ENCODE measurements at places on chromosomes 13 and 19.

- DNase-seq, result no peak
These were observed 3.0 kb downstream of the ABCA7 start for GRCh38 chr19:1042689-1043511.

- no peak for DNase-seq
These were observed 97.3 kb upstream of the SOX1 start for GRCh38 chr13:111969551-111970135.

DNA sequence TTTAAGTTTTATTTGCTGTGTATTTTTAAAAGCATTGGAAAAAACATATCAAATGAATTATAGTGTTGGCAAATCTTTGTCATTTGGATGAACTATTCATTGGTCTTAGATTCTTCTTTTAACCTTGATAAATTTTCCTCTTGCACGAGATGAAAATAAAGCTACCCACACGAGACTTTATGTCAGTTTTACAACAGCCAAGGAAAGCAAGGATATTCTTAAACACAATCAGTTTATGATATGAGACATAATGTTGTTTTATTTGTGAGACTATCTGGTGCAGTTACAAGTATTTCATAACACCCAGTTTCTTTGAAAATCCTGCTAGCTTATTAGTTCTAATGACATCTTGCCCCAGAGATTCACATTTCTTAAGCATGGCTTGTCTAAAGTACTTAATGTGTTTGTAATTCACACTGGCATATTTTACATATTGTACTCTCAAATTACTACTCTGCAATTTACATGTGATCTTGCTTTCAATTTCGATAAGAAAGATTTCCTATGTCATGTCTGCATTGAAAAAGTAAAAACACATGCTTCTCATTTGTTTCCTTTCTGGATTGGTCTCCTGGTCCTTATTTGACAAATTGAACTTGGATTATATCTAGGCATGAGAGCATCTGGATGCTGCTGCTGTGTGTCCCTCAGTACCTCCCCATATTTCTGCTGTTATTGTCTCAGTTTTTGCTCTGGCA, 955.5 kb upstream of the PCDH9 start:
- DNase-seq, result no peak

DNA sequence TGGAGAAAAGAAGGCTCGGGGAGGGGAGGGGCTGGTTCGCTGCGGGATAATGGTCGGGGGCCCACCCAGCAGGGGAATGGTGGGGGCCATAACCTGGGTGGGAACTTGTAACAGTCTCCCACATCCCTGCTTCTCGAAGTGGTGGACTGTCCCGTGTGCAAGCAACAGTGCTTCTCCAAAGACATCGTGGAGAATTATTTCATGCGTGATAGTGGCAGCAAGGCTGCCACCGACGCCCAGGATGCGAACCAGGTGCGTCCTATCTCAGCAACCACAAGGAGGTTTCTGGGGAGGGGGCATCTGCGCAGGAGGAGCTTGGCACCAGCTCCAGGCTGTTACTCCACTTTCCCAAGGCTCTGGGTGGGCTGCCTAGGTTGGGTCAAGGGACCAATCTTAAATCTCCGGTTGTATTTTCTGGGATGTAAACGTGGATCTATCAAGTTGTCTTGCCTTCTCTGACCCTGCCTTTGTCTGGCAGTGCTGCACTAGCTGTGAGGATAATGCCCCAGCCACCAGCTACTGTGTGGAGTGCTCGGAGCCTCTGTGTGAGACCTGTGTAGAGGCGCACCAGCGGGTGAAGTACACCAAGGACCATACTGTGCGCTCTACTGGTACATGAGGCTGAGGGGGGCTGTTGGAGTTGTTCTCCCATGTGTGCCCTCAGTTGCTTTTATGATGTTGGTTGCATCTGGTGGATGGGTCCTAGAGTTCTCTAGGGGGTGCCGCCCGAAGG, 1.6 kb downstream of the TRIM28 start:
- DNase-seq, result no peak

DNA sequence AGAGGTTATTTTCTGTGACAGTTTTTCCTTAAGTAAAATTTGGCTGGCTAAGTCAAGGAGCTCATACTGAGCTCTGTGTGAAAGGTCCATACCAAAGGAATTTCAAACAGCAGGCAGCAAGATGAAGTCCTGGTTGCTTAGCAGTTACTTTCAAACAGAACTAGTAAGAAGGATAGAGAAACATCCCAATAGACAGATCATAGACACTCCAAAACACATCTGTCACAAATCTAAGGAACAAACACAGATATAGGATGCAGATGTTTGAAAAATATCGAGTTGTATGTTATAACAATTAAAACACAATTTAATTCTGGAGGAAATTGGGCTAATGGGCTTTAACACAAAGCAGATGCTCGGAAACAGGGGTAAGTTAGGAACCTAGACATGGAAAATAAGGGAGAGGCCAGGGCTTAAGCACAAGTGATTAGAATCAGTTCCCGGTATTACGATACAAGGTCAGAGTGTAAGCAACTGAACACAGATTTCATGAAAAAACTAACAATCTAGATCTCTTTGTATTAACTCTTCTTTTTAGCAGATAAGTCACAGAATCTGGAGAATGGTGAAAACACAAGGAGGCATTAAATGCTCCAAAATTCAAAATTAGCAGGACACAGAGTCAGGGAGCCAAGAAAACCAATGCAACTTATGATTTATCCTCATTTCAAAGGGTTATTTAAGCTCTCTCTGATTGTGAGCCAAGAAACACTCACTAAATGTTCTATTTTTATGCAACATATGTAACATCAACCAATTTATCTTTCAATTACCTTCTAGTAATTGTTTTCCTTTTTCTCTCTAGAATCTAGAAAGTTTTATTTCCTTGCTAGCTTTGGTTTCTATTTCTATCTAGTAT, 1992.9 kb upstream of the PCDH20 start:
- DNase-seq, result no peak

DNA sequence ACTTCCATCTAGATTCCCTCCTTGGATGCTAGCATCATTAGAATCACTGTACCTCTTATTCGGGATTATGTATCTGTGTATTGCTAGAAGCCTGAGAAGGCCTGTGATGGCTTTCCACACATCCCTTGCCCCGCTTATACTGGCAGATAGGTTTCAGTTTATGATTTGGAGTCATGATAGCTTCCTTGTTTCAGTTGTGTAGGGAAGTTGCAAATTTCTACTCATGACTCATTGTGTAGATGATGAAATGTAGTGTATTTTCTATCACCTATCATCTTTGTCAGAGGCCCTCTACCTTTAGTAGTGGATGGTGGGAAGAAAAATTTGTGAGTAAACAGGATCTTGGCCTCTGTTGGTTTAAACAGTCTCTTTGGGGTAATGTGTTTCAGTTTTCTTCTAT, 165.2 kb downstream of the GGACT start:
- no peak for DNase-seq

- no peak for DNase-seq
These were observed 4.0 kb downstream of the SHISA7 start for GRCh38 chr19:55439052-55439451.

GRCh38 chr19:13033244-13033643, 38.0 kb downstream of the NFIX start:
- DNase-seq, result no peak

GRCh38 chr13:40255551-40255950, 410.9 kb downstream of the FOXO1 start:
- no peak for DNase-seq

DNA sequence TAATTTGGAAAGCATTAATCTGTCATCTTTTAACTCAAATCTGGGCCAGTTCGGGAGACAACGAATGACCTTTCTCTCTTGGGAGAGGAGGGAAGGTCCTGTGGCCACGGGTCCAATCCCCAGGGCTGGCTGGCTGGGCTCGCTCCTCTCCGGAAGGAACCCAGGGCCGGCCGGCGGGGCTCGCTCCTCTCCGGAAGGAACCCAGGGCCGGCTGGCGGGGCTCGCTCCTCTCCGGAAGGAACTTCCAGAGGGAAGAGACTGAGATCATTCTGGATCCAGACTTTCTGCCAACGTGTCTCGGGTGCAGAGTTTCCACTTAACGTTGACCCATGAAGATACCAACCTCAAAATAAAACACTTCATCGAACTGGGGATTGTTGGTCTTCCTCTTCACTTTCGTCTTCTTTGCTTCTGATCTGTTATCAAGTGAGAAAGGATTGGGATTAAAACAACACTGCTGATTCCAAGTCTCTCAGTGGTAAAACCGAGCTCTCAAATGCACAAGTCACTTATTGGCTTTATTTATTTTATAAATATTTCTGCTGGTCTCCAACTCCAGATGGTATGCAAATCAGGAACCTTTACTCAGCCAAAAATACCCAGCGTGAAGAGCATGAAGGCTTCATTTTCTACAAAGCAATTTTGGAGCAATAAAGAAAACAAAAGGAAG, 53.3 kb upstream of the C13orf46 start:
- no peak for DNase-seq

GRCh38 chr19:48624791-48625723, 5.8 kb downstream of the SPHK2 start:
- DNase-seq, result no peak

DNA sequence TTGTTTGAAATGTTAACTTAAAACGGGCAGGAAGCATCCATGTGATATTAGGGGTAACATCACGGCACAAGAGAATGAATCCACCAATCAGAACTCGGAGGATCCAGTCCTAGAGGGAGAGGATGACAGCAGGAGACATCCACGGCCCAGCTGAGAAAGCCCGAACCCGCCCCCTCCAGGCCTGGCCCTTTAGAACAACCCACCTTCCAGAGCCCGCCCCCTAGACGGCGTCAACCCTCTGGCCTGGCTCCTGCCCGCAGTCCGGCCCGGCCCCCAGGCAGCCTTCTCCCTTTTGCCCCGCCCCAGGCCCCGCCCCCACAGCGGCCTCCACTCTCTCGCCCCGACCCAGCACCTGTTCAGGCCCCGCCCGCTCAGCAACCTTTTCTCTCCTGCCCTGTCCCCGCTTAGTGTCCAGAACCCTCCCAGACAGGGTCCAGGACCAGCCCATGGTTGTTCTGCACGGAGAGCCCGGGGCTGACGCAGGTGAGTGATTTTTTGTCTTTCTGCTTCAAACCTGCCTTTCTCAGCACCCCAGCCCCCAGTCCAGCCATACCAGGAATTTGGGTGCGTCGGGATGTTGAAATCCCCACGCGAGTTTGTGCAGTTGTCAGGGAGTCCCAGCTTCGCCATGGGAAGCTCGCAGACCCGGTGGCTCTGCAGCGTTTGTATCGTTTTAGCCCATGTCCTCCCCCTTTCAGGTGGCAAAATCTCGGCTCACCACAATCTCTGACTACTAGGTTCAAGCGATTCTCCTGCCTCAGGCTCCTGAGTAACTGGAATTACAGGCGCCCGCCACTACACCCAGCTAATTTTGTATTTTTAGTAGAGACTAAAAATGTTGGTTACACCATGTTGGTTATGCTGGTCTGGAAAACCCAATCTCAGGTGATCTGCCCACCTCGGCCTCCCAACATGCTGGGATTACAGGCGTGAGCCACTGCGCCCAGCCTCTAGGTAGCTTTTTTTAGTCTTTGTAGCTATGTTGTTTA, 16.1 kb downstream of the ZNF816 start:
- no peak for DNase-seq

DNA sequence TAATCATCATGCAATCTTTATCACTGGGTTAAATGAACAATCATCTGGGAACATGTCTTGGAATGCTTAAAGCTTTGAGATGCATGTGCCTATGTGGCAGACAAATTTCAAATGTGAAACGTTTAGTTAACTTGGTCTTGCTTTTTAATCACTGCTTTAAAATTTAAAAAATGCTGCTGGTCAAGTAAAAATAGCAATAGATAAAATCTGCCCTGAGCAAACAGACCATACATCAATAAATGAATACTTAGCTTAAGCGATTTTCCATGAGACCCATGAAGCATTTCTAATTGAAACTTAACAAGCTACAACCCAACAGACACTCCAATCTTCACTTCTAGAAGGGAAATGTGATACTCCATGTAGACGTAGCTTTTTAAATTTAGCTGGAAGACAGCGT, 1.9 kb upstream of the KL start:
- no peak for DNase-seq

DNA sequence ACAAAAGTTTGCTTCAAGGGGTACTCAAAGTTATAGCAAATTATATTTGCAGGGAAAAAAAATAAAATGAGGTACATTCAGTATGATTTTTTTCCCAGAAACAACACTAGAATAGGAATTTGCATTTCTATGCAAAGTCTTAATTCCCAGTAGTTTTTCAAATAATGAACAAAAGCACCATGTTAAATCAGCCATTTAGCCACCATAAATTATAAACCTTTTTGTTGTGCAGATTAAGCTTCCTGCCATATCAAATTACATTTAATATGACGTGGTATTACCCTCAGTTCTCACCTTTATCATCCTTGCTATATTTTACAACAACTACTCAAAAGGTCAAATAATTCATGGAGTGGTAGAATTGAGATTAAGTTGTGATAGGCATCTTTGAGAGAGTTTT, 136.6 kb upstream of the FRY start:
- DNase-seq, result no peak

DNA sequence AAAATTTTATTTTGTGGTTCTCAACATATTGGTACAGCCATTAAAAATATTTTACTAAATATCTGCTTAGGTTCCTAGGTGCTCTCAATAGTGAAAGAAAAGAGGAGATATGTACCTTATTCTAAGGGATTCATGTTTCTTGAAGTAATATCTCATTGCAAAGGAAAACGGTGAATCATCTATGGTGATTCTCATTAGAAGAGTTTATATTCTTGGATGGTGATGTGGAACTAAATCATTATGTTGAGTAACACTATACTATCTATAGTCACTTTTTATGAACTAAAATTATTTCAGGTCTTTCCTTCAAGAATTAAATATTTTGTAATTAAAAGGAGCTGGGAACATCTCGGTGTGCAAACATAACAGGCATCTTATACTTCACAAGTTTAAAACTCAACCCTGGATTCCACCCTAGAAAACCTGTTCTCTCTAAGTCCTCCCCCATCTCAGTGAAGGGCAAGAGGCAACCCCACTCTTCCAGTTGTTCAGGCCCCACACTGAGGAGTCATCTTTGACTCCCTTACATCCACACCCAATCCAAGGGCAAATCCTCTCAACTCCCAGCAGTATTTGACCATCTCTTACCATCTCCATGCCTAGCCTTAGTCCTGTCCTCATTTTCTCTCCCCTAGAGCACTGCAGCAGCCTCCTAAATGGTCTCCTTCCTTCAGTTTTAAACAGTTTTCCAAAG, 140.1 kb downstream of the RGCC start:
- no peak for DNase-seq

DNA sequence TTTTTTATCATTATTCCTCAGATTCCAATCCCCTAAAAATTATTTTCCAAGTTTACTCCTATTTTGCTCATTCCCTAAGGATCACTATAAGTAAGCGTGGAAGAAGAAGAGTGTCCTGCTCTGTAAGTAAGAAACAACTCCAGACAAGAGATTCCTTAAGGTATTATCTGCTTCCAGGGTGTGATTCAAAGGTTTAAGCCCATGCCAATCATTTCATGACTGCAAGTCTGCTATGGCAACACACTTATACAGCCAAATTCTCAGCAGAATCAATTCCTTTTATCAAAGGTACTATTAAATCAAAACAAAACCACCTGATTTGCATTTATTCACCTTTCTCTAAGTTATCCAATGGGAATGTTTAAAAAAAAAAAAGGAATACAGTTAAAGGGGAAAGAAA, 43.7 kb downstream of the FOXO1 start:
- DNase-seq, result no peak

GRCh38 chr13:58085274-58085673, 453.7 kb downstream of the PCDH17 start:
- no peak for DNase-seq
